Glutamatergic neuron (in vitro differentiated cells): ENCODE measurements at places on chromosomes 2 and 18.

DNA sequence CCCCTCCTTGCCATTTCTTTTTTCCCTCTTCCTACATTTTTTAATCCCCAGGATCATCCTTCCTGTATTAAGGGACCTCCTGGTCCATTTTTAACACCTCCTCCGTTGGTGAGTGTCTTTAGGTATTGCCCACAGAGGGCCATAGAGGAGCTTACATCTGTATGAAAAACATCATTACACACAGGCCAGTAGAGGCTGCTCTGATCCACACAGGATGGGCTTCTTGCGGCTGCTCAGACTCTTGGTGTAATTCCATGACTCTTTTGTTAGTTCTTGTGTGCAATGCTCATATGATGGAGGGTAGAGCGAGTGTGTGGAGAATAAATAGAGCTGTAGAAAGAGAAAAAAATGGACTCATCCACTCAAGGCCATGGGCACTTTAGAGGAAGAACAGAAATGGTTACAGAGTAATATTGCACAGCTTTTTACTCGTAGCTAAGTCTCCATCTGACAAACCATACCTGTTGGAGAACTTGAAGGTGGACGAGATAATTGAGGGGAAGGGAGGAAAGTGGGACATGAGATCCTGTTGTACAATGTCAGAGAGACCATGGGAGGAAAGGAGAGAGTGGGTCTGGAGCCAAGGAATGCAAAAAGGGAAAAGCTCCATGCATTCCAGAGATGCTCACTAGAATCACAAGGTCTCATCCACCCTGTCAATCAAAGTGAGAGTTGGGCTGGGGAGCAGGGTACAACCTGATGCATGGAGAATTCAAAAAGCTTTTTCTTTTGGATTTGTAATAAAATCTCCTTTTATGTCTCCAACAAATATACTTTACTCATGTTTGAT lies 129.7 kb upstream of the TNP1 start:
- DNase-seq: no peak

DNA sequence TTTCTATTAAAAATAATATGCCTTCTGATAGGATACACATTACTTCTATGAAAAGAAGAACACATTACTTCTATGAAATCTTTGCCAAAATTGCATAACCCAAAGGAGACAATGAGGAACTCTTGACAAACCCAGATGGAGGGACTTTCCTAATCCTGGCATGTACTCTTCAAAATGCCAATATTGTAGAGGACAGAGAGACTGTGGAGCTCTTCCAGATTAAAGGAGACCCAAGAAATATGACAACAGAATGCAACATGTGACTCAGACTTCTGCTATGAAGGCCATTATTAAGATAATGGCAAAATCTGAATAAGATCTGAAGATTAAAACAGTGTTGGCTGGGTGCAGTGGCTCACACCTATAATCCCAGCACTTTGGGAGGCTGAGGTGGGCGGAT lies 22.2 kb downstream of the SOWAHC start:
- no peak for DNase-seq

GRCh38 chr2:2007551-2008501 lies 263.5 kb upstream of the PXDN start:
- no peak for DNase-seq

DNA sequence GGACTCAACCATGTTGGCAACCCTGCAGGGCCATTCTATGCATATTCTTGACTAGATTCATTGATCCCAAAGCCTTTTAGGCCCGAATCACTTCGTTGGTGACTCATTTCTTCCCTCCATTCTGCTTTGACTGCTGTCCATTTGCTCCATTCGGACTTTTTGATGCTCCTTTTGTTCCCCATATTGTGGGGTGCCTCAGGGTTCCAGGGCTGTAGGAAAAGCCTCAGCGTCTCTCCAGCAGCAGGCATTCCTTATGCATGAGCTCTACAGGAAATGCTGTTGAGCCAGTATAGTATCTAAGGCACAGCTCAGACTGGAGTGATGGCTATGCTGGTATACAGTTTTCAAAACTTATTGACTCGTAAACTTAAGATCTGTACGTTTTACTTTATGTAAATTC lies 292.6 kb downstream of the PRKCE start:
- no peak for DNase-seq

DNA sequence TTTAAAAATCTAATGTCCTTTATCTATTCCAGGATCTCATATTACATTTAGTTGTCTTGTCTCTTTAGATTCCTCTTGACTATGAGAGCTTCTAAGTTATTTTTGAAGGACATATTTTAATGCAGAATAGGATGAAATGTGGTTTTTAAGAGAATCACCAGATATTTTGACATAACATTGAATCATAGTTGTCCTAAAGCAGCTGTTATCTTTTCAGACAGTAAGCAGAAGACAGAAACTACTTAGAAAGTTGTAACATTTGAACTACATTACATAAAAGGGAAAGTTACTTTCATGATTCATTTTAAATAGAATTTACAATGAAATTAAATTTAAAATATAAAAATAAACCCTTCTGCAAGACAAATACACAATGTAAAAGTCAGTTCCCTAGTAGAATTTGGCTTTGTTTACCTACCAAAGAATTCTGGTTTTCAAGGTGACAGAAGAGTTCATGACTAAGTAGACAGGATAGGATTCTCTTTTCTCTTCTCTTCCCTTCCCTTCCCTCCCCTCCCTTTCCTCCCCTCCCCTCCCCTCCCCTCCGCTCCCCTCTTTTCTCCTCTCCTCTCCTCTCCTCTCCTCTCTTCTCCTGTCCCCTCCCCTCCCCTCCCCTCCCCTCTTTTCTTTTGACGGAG lies 186.0 kb downstream of the DIS3L2 start:
- no peak for DNase-seq

GRCh38 chr2:112048887-112049286 lies 6.2 kb upstream of the TMEM87B start:
- DNase-seq: no peak

- no peak for DNase-seq
Measured at GRCh38 chr2:53173091-53173490, 594.5 kb upstream of the CHAC2 start.

DNA sequence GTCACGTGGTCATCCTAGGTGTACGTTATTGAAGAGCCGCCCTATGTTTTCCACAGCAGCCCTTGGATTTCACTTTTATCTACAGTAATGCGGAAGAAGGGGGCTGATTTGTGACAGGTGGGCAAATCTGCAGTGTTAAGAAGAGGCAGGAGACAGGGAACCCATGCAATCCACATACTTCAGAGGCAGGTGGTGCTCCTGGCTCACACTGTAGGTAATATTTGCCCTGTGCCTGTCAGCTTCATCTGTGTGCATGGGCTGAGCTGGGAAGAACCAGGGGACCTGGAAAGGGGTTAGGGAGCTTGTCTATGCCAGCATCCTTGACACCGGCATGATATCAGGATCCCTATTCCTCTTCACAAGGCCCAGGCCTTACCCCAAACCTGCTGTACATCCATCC lies 183.9 kb downstream of the SH3RF3 start:
- no peak for DNase-seq
